ENCODE measurements at places on chromosomes 4 and X. TPM values are rescaled to one million over a fixed set of nuclear protein-coding genes. Genes with fewer than 3 reads are reported as not detected.

Gene NIPAL1
- polyA plus RNA-seq: 0.29 TPM

DNA sequence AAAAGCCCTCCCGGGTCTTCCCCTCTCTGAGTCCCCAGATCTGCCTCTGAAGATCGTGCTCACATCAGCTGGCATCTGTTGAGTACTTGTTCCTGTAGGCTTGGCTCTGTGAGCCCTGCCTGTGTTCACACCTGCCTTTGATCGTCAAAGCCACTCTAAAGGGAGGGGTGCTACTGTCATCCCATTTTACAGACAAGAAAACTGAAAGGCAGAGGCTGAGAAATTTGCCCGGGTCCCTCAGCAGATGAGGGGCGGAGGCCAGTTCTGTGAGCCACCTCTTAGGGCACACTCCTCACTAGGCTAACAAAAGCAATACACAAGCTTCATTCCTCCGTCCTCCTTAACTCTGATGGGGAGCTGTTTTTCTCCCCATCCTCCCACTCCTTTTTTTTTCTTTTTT lies 655 bp downstream of the CYTL1 start:
- DNase-seq: no peak

DNA sequence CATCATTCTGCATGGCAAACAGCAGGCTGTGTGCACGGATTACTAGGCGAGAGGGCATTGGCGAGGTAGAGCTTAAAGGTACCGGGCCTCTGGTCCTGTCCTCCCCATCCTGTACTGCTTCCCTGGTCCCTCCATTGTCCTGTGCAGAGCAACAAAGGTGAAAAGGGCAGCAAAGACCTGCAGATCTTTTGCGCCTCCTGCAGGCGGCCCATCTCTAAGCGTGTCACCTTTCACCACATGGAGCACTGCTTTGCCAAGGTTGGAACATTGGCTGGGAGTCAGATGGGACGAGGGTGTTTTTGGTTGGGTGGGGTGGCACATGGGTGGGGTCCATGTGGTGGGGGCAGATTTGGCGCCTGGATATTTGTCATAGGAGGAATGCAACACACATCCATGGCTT lies 64.7 kb upstream of the UXT start:
- no peak for DNase-seq

- DNase-seq: no peak
Observed at GRCh38 chrX:133287860-133288259, 69.7 kb upstream of the TFDP3 start.

- DNase-seq: no peak
Observed at GRCh38 chrX:39335513-39336235, 534.4 kb downstream of the MID1IP1 start.

GRCh38 chr4:147855571-147856009 lies 123.7 kb downstream of the ARHGAP10 start:
- DNase-seq: no peak

GRCh38 chrX:14899607-14900006 lies 26.4 kb downstream of the MOSPD2 start:
- peak; percentile 22 for DNase-seq

- no peak for DNase-seq
Observed at GRCh38 chrX:96540111-96540631, 144.5 kb upstream of the DIAPH2 start.

Data from A549 (cell line).